ENCODE measurements at places on chromosomes 3 and 15.

GRCh38 chr3:184347321-184348056 lies 10.1 kb downstream of the FAM131A start:
- no peak for DNase-seq

GRCh38 chr3:15064299-15064834 lies 748 bp downstream of the MRPS25 start:
- no peak for DNase-seq

DNA sequence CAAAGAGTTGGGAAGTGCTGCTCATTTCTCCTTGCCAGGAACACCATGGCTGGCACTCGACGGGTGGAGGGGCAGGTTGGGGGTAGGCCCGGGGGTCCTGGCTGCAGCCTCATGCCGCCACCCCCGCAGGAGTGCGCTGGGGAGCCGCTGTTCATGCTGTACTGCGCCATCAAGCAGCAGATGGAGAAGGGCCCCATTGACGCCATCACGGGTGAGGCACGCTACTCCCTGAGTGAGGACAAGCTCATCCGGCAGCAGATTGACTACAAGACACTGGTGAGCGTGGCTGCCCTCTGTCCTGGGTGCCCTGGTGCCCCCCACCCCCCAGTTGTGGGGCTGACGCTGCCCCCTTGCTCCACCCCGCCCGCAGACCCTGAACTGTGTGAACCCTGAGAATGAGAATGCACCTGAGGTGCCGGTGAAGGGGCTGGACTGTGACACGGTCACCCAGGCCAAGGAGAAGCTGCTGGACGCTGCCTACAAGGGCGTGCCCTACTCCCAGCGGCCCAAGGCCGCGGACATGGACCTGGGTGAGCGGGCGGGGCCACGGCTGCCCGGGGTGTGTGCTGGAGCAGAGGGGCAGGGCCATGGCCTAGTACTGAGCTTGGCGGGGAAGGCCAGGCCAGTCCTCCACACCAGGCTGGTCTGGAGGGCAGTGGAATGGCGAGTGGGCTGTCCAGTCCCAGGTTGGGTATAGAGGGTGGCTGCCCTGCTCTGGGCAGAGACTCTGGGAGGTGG lies 45.1 kb downstream of the PLXNA1 start:
- DNase-seq: no peak

GRCh38 chr15:76162784-76163456 lies 103.1 kb downstream of the TMEM266 start:
- no peak for DNase-seq

GRCh38 chr15:100187677-100188076 lies 154.1 kb downstream of the ADAMTS17 start:
- no peak for DNase-seq

DNA sequence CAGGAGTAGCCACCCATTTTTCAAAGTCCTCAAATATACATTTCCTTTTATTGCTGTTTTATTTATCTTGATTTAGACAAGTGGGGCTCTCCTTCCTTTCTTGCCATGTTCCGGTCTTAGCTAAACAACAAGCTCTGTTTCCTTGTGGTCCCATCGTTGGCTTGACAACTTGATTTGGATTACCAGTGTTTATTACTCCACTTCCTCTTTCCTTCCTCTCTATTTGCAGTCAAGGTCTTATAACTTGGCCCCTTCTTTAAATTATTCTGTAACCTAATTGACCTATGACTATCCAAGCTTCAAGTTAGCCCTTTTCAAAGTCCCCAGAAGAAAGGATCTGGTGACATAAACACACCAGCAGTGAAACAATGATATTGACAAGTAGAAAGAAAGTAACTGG lies 130.6 kb upstream of the STT3B start:
- DNase-seq: no peak

DNA sequence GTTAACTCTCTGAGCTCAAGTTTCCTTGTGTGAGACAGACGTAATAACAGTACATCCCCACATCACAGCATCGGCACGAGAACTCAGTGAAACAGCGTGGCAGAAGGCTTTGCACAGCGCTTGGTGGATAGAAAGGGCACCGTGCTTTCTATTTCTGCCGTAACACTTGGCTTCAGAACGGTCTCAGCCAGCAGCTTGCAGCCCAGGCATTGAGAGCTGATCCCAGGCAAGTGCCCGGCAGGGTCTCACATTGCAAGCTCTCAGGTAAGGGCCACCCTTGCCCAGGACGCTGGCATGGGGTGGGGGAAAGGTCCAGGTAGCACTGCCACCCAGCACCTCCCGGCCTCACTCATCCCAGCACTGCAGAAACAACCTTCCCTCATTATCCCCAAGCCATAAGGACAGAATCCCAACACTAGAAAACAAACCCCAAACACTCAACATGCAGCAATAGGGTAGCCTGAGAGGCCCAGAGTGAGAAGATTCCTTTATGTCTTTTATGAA lies 70.5 kb upstream of the ITGA11 start:
- DNase-seq: no peak

DNA sequence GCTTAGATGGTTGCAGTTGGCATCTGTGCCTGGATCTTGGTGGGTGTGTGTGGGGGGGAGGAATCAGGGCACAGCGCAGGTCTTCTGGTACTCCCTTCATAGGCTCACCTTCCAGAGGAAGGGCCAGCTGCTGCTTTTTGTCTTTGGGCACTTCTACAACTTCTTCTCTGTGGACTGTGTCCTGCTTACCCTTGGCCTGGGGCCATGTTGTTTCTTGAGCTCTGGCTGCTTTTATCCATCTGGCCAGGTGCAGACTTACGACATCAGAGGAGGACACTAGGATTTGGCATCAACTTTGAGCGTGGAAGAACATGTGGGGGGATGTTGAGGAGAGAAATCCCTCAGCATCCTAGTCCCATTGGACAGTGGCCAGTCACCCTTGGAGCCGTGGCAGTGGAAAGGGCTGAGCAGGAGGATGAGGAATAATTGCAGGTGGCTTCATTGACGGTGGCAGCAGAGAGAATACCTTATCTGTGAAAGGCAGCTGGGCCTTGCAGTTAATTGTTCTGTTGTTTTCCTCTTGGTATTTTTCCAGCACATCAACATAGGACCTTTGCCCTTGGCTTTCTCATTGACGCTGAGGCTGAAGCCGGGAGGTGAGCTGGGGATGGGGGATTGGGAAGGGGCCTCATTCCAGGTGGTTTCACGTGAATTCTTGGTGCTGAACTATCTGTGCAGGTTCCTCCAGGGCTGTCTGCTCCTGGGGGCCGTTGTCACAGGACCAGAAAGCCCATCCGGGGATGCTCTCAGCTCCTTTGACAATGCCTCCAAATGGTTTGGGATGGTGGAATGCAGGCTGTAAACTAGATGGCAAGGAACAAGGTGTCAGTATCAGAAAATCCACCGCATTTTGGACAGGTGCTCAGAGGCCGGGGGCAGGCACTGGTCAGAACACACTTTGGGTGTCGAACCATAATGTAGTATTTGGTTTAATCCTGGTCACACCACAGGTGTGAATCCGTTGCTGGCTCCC lies 9.7 kb downstream of the EPHB1 start:
- DNase-seq: no peak

GRCh38 chr3:31550452-31551251 lies 17.9 kb downstream of the STT3B start:
- DNase-seq: no peak

DNA sequence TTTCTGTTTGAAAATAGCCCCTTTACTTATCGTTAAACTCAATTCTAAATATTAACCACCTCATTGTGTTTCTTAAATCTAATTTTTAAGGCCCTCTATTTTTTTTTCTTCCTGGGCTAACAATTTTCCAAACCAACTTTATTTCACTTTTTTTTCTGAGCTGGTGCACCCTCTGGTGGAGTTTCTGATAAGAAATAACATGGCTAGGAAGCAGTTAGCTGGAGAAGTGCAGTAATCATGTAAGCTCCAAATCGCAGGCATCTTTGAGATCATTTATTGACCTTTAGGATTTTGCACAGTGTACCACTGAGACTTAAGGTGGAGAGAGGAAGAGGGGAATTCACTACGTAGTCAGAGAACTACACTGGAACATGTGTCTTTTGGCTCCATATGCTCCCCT lies 6.4 kb downstream of the TMEM207 start:
- DNase-seq: no peak

- no peak for DNase-seq
Observed at GRCh38 chr3:5016211-5017161, 37.2 kb downstream of the BHLHE40 start.

GRCh38 chr15:65653341-65653740 lies 31.6 kb downstream of the SLC24A1 start:
- DNase-seq: no peak

DNA sequence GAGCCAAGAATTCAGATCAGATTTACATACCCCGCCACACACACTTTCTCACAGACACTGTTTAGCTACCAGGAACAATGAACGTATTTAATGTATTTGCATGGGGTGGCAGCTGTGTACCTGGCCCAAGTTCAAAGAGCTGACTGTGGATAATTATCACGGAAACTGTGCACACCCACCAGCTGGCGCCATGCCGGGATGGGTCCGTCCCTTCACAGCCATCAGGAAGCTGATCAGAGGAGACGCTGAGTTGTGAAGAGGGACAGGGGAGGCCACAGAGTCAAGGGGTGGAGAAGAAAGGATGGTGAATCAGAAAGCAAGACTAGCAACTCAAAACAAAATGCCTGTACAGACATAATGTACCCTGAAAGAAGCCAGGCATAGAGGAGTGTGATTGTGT lies 13.1 kb upstream of the PLA2G4D start:
- no peak for DNase-seq

GRCh38 chr15:59702351-59702750 lies 13.2 kb upstream of the BNIP2 start:
- DNase-seq: no peak

GRCh38 chr15:58684751-58685150 lies 64.8 kb downstream of the ADAM10 start:
- no peak for DNase-seq

DNA sequence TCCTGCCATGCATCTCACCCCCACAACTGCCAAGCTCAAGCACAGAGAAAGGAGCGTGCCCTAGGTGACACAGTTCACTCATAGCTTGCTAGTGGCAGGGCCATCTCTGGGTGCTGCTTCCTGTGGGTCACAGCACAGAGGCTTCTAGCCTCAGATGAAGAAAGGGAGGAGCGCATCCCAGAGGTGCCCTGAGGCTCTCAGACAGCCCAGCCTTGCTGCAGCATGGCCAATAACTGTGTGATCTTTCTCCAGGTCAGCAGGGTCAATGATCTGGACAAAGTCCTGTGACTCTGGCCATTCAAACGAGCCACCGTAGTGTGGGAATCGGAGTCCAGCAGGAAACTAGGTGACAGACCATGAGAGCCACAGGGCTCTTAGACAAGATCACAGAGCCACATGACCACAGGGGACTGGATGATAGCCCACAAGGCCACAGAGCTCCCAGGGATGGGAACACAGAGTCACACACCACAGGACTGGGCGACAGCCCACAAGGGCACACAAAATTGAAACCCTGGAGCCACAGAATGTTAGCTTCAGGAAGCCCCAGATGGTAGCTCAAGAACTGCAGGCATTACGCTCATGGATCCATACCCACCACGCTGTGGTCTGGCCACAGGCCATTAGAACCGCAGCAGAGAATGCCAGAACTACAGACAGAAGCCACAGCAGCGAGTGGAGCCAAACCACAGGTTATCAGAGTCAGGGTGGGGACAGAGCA lies 25.9 kb upstream of the GRIP2 start:
- DNase-seq: no peak

GRCh38 chr3:98115717-98116116 lies 14.8 kb upstream of the OR5H1 start:
- no peak for DNase-seq

- no peak for DNase-seq
Observed at GRCh38 chr3:138806376-138807080, 28.2 kb downstream of the PIK3CB start.

- DNase-seq: no peak
Observed at GRCh38 chr15:58880320-58880719, 53.2 kb downstream of the SLTM start.

DNA sequence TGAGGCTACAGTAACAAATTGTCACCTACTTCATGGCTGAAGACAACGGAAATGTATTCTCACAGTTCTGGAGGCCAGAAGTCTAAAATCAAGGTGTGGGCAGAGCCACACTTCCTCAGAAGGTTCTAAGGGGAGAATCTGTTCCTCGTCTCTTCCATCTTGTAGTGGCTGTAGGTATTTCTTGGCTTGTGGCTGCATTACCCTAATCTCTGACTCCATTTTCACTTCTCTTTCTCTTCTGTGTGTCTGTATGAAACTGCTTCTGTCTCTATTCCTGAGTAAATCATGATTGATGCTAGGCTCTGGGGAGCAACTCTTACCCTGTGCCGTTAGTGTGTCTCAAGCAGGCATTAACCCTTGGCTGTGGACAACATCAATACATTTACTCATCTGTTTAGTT lies 164.7 kb downstream of the SQOR start:
- DNase-seq: no peak

GRCh38 chr15:98150536-98150935 lies 190.0 kb downstream of the ARRDC4 start:
- no peak for DNase-seq

DNA sequence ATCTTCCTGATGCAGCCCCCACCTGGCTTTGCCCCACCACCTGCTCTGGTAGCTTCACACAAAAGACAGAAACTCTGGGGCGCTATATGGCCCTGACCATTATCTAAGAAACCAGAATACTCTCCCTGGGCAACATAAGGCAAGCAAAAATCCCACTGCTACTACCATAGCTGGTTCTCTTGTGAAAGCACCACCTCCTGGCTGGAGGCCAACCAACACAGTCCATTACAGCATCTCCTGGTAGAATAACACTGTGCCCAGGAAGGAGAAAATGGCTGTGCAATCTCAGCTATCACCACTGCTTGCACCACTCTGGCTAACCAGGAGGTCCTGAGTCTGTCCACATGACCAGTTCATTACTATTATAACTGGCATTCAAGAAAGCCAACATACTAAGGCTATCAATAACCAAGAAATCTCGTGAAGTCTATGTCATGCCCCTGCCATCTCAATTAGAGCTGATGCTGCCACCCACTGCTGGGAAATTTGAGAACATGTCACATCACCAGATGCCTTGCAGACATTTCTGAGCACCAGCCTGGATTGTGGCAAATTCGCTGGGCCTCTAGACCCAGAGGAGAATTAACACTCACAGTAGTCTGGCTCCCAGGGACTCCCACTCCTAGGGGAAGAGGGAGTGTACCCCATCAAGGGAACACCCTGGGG lies 1114.8 kb downstream of the ROBO2 start:
- DNase-seq: no peak

DNA sequence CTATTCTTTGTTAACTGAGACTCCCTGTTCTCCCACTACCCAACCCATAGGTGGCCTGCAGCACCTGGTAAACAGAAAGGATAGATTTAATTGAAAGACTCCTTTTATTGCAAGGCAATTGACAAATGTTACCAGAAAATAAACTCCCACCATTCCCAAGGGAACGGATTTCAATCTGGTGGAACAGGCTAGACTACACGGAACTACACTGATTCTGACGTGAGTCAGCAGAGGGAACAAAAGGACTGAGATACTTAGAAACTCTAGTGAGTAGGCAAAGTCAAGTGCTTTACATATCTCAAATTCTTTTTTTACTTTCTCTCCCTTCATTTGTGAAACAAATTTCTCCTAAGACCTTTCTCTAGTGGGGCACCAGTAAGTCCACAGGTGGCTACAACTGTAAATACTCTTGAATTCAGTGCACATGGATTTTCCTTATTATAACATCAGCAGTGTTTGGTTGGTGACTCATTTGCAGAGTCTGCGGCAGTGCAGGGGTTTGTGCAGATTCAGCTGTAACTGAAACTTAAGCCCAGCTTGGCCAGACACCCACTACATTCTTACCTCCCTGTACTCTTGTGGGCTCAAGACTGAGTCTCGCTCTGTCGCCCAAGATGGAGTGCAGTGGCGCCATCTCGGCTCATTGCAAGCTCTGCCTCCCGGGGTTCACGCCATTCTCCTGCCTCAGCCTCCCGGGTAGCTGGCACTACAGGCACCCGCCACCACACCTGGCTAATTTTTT lies 34.3 kb upstream of the PLSCR2 start:
- no peak for DNase-seq

GRCh38 chr15:48242015-48242414 lies 35.9 kb downstream of the SLC12A1 start:
- no peak for DNase-seq
